Activated CD4-positive, alpha-beta T cell treated with anti-CD3 and anti-CD28 coated beads, Interleukin-2, amount 50 U/mL, for 24 hours (primary cell): ENCODE measurements at places on chromosomes 13 and 19.

GRCh38 chr19:34131100-34131499, 41.2 kb upstream of the LSM14A start:
- no peak for DNase-seq

GRCh38 chr13:28376604-28377003, 118.3 kb downstream of the FLT1 start:
- DNase-seq = no peak

- DNase-seq = no peak
Measured at GRCh38 chr19:50803633-50804419, 13.6 kb downstream of the ACP4 start.

- DNase-seq = peak; percentile 26
Measured at GRCh38 chr19:49114630-49115363, 627 bp downstream of the LIN7B start.

- DNase-seq = no peak
Measured at GRCh38 chr13:99941086-99941485, 30.5 kb downstream of the ZIC5 start.

- DNase-seq = no peak
Measured at GRCh38 chr13:113394339-113394640, 30.4 kb upstream of the GRTP1 start.

- no peak for DNase-seq
Measured at GRCh38 chr13:35548790-35549189, 72.3 kb upstream of the MAB21L1 start.

- DNase-seq = no peak
Measured at GRCh38 chr13:99179460-99179859, 21.2 kb upstream of the UBAC2 start.

GRCh38 chr19:3220576-3220975, 3.9 kb upstream of the CELF5 start:
- no peak for DNase-seq
